Choroid plexus epithelial cell (primary cell): ENCODE measurements at places on chromosomes 1 and 21.

- peak; percentile 27 for DNase-seq
These were observed at the start of gene RPE65 for GRCh38 chr1:68449901-68450300. Gene RPE65, minus strand, starts transcription at chr1:68449954. Its CDS starts 49 bp downstream, at chr1:68449905.

DNA sequence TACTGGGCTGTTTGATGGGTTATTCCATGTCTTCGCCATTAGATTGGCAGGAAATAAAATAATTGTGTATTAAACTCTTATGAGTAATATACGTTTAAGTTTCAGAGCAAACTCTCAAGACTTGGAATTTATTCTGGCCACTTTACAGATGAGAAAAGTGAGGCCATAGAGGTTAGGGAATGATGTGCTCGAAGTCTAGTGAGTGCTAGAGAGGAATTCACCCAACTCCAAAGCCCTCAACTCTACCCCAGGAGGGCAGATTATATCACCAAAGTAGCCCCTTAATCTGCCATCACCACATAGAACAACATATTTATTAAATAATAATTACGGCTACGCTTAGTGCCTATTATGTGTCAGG, 440 bp upstream of the MUL1 start:
- no peak for DNase-seq

DNA sequence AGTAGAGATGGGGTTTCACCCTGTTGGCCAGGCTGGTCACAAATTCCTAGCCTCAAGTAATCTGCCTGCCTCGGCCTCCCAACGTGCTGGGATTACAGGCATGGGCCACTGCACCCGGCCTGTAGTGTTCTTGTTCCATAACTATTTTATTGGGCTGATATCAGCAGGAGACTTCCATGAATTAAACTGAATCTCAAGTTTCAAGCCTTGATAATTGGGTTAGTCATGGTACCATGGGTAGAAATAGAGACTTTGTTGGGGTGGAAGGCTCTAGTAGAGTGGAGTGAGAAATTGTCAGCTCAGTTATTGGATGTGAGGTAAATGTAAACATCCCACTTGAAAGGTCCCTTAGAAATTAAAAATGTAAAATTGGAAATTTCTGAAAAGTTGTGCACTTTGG, 419.1 kb downstream of the ADGRL2 start:
- no peak for DNase-seq

- DNase-seq: peak; percentile 98
These were observed 68.4 kb downstream of the LUZP1 start for GRCh38 chr1:23100074-23100748.

DNA sequence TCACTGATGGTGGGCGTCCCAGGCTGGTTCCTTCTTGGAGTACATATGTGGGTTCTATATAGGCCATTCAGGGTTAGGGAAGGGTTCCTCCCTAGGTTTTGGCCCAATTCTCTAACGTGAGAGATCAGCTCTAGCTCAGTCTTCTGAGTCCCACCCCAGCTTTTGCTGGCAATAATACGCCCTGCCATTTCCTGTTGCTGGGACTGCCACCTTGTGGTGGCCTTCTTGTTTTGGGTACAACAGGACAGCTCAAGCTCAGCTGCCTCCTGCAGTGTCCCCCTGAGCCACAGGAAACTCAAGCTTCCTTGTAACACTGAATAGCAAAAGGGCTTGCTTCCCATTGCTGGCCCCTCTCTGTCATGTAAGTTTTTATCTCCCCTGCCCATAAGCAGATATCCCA, 77.8 kb downstream of the BACH1 start:
- DNase-seq: peak; percentile 50

- peak; percentile 23 for DNase-seq
These were observed 128.1 kb downstream of the PLXNA2 start for GRCh38 chr1:208115924-208116640.

- no peak for DNase-seq
These were observed 114.6 kb downstream of the LIPI start for GRCh38 chr21:14096172-14096571.

DNA sequence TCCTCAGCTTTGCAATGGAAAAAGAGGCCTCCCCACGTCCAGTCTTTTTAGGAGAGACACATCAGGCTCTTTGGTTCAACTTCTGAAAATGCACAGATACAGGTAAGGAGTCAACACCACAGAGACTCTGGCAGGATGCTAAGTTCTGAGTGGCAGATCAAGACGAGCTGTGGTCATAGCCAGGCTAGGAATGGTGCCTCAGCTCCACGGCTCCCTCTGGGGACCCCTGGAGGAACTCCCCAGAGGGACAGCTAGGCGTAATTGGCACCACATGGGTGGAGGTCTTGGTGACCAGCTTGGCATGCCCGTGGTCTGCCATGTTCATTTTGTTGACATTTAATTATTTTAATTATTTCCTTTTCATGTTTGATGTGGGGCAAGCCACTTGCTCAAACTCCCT, 206.1 kb downstream of the KAZN start:
- DNase-seq: peak; percentile 14

GRCh38 chr1:22661880-22662279, 8.8 kb downstream of the C1QB start:
- no peak for DNase-seq

DNA sequence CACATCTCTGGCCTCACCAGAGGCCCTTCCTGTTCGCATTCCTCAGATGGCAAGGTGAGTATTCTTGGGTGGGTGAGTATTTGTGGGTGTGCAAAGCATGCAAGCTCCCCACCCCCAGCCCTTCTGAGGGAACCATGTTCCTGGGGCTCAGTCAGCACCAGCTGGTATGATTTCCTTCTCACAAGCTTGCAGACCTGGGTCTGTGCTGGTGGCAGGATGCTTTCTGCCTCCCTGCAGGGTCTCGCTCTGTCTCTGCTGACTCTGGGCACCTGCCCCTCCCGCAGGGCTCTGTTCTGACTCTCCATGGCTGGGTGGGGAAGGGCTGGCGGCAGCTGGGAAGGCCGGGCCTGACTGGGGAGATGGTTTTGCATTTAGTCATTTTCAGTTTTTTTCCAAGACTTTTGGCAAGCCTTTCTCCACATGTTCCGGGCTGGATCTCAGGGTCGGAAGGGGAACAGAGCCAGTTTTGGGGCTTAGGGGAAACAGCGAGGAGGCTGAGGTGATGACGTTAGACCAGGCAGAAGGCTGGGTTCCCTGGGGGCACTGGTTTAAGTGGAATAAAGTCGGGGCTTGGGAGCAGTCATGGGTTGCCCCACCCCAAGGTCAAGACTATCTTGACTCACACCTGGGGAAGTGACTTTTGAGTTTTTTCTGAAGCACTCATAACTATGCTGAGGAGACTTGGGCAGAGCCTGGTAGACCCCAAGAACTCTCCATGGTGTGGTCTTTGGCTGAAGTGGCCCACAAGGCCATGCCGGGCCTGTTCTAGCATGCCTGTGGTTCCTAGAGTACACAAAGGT, 6.2 kb downstream of the RASSF5 start:
- DNase-seq: peak; percentile 68

- no peak for DNase-seq
These were observed 159.5 kb upstream of the KCTD3 start for GRCh38 chr1:215407575-215407974.

GRCh38 chr1:173507205-173507846, 30.2 kb downstream of the PRDX6 start:
- DNase-seq: peak; percentile 90

- peak; percentile 8 for DNase-seq
These were observed at the start of gene RSPO1 for GRCh38 chr1:37634244-37634991. Gene RSPO1, minus strand, starts transcription at chr1:37634892. Its CDS starts 5,231 bp downstream, at chr1:37629661.

DNA sequence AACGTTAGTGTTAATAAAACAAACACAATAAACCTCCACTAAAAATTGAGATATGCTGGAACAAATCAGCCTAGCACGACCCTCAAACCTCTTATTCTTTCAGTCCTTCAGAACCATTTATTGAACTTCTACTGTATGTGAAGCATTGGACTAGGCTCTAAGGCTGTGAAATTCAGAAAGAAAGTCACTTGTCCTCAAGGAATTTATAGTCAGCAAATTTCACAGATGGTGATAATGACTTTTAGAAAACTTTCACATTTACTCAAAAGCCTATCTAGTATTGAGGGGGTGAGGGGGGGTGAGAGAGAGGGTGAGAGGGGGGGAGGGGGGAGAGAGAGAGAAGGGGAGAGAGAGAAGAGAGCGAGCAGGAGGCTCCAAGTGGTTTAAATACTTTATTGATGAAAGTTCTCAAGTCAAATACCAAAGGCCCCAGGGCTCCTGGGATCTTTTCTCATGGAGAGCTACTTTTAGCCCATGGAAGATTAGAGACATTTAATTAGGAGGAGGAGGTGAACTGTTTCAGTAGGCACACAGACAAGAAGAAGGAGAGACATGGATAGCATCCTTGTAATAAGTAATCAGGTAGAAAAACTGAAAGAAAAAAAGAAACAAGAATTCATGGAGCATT, 66.3 kb upstream of the SSX2IP start:
- DNase-seq: no peak

GRCh38 chr1:54317084-54317483, 89.1 kb downstream of the SSBP3 start:
- DNase-seq: no peak

- DNase-seq: no peak
These were observed 252.7 kb downstream of the TTLL7 start for GRCh38 chr1:83746234-83746633.

DNA sequence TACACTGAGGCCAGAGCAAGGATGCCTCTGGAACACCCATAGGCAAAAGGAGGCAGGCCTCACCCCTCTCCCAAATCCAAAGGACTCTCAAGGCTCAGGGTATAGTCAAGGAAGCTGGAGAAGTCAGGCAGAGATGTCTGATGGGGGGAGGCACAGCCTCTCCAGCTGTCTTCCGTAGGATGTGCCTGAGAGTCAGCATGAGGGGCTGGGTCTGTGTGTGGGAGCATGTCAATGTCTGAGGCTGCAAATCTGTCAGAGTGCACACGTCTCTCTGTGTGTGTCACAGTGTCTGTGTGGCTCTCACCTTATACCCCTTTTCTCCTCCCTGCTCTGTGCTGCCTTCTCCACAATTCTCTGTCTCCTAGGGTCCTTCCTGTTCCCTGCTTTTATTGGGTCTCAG, 4.0 kb downstream of the HPCAL4 start:
- no peak for DNase-seq

DNA sequence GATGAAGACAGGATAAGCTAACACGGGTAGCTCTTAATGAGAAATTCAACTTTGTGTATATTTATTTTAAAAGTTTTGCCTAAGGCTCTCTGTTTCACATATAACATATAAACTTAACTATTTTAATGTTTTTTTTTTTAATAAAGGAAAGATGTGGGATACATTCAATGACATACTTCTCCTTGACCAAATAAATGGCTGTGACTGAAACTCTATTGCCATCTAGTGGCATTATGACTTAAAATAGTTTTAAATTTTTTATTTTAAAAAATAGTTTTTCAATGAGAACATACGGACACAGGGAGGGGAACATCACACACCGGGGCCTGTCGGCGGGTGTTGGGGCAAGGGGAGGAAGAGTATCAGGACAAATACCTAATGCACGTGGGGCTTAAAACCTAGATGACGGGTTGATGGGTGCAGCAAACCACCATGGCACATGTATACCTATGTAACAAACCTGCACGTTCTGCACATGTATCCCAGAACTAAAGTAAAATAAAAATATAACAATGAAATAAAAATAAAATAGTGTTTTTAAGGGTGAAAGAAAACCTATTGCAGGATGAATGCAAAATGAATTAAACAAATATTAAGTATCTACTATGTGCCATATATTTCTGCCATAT, 83.4 kb downstream of the LYST start:
- DNase-seq: peak; percentile 69

- DNase-seq: no peak
These were observed 37.2 kb downstream of the RRP1 start for GRCh38 chr21:43826623-43826974.

DNA sequence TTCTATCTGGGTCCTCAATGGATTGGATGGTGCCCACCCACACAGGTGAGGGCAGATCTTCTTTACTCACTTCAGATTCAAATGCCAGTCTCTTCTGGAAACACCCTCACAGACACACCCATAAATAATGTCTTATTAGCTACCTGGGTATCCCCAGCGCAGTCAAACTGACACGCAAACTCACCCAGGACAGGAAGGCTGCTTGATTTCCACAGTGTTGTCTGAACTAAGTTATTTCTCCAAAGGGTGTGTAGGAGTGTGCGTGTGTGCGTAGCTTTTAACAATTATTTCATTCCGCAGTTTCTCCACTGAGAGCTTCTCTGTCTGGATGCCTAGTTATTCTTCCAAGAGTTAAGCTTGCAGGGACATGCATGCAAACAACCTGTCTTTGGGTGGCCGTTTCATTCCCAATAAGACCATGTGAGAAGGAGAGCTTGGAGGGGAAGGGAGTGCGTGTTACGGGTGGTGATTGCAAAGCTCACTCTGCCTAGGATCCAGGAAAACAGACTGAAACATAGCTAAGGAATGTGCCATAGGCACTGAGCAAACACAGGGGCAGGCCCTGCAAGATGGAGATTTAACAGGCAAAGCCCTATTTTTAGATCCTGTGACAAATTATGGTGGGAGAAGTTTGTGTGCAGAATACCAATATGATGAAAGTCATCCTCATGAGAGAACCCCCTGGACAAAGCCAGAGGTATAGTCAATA, 269.7 kb downstream of the DYRK1A start:
- DNase-seq: peak; percentile 65

DNA sequence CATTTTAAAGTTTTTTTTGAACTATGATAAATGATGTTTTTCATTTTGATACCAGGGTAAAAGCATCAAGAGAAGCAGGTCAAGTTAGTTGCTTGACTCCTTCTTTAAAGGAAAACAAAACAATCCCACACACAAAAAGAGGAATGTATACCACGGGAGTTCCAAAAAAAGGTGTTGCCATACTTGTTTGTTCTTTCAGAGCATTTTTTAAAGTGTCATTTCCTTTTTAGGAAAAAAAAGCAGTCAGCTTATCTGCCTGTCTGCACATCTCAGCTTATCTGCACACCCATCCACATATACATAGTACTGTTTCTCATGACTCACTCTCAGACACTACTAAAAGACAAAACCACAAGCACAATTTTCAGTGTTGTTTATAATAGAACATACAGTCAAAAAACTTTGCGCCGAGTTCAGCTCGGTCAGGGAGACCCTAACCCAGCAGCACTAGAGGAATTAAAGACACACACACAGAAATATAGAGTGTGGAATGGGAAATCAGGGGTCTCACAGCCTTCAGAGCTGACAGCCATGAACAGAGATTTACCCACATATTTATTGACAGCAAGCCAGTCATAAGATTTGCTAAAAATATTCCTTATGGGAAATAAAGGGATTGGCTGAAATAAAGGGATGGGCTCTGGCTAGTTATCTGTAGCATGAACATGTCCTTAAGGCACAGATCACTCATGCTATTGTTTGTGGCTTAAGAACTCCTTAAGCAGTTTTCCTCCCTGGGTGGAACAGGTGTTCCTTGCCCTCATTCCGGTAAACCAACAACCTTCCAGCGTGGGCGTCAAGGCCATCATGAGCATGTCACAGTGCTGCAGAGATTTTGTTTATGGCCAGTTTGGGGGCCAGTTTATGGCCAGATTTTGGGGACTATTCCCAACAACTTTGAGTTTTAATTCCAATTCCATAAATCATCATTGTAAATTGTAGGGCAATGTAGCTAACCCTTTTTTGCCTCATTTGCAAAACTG, 11.4 kb upstream of the MNDA start:
- peak; percentile 61 for DNase-seq
